Esophagus mucosa (tissue), 1 donor: ENCODE measurements at places on chromosomes 1 and 21. TPM values are rescaled to one million over a fixed set of nuclear protein-coding genes. Genes with fewer than 3 reads are reported as not detected.

DNA sequence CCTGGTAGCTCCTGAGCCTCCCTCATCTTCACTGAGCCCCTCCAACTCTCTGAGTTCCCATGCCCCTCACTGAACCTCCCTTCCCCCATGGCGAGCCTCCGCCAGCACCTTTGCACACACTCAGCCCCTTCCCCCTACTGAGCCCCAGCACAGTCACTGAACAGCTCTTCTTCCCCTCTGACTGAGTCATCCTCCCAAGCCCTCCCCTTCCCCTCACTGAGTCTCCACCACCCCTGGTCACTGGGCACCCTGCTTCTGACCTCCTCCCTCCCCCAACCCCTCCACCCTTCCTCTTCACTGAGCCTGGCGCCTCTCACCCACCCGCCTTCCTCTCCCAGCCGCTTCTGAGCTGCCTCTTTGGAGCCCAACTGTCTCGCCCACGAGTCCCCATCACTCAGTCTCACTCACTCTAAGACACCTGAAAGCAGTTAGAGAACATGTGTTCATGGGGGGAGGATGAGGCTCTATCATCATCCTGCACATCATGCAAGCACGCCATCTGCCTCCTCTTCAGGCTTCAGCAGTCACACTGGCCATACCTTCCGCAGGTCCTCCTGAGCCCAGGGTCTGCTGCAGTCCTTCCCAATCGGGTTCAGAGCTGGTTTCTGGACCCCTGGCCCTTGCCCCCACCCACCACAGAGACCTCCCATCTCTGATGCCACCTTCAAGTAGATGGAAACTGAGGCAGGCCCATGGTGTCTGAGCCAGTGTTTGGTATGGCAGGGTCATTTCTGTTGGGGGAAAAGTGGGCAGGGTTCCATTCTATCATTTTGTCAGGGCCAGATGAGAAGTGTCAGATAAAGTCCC is 2.0 kb upstream of the TRNP1 start:
- no peak for ATAC-seq

- ATAC-seq = no peak
Observed at GRCh38 chr1:2882966-2883696, 81.6 kb upstream of the TTC34 start.

Gene GSTM2
- 17.7 TPM for total RNA-seq

GRCh38 chr1:66695116-66695515 is 57.1 kb upstream of the DYNLT5 start:
- no peak for ATAC-seq

DNA sequence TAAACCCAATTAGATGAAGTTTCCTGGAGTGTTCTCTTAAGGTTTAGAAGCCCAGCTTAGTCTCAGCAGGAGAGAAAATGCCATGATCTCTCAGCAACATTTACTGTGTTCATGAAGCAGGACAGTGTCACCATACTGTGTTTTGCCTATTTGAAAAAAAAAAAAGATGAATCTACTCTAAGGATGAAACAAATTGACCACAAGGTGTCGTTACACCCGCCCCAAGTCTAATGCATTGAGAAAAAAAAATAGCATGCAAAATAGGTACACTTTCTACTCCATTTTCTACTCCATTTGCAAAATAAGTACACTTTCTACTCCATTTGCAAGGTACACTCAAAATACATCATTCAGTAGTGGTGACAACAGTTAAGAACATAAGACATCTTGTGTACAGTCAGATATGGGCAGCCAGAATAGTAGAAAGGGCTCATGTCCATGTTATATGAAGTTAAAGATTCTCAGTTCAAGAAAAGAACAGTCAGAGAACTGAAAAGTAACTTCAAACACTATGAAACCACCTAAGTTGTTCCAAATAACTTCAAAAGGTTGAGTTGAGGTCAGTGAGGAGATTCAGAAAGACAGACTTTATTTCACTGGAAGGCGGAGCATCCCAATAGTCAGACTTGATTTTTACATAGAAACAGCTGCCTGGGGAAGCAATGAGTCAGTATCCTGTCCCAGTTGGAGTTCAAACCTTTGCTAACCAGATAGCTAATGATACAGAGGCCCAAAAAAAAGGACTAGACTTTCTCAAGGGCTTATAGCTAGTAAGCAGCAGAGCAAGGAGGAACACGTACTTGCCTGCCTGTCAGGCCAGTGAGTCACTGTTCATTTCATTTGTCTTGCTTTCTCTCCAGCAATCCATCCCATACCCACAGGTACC is 13.3 kb downstream of the PLPPR5 start:
- peak; percentile 67 for ATAC-seq

DNA sequence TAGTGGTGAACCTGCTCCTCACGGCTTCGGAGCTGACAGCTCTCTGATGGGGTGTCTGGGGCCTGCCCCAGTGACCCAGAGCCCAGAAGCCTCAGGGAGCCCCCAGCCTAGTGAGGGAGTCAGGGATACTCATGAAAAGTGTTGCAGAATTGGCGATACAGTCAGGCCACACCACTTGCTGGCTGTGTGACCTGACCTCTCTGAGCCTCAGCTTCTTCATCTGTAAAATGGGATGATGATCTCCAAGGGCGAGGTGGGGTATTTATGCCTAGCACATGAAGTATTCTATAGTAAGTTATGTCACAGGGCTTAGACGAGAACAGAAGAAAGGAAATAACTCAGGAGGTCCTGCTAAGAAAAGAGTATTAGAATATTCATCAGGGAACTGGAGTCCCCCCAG is 1.6 kb downstream of the TMEM51 start:
- no peak for ATAC-seq

- peak; percentile 27 for ATAC-seq
Observed at GRCh38 chr21:31342348-31342747, 1.7 kb downstream of the TIAM1 start.

- ATAC-seq = no peak
Observed at GRCh38 chr1:204854286-204854685, 16.4 kb upstream of the NFASC start.

Gene KIAA0040
- 6.3 TPM for total RNA-seq

Gene AGPAT3
- total RNA-seq = 49.1 TPM

DNA sequence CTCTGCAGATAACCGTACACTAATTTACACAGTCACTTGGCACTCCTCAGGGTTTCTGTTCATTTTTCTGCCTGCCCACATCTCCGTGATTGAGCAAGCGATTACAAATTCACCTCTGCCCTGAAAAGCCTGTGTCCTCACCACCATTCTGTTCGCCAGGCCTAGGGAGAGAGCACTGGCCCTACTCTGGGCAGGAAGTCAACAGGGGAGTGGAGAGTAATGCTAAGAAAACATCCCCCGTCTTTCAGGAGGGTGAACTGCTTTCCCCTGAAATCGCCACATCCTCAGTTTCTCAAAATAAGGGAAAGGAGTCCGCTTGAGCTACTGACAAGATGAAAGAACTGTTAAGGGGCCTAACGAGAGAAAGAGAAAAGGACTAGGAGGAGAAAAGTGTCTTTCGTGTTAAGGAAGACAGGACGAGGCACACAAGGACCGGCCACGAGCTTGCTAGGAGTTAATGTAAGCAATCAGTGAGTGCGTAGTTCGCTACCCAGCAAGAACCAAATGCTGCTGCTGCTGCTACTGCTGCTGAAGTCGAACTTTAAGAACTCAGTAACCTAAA is 632 bp downstream of the PEX19 start:
- ATAC-seq = peak; percentile 52

GRCh38 chr1:234573711-234574299 is 36.2 kb downstream of the IRF2BP2 start:
- no peak for ATAC-seq

DNA sequence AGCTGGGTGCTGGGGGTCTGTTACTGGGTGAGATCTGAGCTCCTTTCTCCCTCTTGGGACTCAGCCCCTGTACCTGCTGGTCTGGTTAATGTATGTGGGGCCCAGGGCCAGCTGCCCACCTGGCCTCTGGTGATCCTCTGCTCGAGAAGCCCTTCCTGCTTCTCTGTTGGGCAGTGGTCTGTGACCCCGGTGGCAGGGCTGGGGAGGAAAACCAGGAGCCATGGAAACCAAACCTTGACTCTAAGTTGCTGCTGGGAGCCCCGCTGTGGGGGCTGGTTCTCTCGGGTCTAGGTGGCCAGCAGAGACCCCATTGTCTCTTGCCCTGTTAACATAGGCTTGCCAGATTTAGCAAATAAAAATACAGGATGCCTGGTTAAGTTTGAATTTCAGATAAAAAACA is 1.3 kb downstream of the PADI1 start:
- ATAC-seq = no peak

- ATAC-seq = no peak
Observed at GRCh38 chr1:163837206-163837605, 515.5 kb downstream of the NUF2 start.

Gene NFASC
- total RNA-seq = 12.2 TPM
